T follicular helper cell (primary cell): ENCODE measurements at places on chromosomes 12 and 14.

DNA sequence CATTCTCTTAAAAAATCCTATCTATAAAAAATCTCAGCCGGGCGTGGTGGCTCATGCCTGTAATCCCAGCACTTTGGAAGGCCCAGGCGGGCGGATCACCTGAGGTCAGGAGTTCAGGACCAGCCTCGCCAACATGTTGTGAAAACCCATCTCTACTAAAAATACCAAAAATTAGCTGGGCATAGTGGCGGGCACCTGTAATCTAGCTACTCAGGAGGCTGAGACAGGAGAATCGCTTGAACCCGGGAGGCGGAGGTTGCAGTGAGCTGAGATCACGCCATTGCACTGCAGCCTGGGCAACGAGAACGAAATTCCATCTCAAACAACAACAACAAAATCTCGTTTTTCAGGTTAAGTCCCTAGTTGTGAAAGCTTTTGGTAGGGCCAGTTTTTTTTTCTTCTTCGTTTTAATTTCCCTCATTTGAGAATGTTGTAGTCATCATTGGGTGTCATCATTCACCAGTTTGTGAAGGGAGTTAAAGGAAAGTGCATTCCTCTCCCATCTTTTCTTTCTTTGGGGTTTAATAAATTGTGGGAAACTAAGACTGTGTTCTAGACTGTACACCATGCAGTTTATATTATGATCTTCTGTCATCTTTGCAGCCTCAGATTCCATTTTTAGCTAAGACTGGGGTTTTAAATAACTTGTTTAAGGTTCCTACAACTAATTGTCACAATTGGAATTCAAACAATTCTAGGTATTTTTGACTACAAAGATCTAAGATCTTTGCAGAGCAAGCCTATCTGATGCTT is 23.9 kb downstream of the MDM2 start:
- DNase-seq: no peak

DNA sequence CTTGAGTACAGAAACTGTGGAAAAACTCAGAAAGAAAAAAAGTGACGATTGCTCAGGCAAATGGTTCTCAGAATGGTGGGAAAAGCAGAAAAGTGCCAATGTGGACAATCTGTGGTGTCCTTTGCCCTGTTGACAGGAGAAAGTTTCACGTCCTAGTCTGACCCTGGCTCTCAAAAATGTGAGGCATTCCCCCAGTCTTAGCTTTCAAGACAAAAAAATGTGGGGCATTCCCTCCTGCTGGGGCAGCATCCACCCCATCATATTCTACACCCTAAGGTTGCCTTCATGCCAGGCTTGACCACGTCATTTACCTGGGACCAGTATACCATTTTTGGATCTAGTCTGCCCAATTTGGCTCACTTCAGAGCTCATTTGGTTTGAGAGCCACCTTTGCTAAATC is 20.7 kb upstream of the ANAPC7 start:
- no peak for DNase-seq

DNA sequence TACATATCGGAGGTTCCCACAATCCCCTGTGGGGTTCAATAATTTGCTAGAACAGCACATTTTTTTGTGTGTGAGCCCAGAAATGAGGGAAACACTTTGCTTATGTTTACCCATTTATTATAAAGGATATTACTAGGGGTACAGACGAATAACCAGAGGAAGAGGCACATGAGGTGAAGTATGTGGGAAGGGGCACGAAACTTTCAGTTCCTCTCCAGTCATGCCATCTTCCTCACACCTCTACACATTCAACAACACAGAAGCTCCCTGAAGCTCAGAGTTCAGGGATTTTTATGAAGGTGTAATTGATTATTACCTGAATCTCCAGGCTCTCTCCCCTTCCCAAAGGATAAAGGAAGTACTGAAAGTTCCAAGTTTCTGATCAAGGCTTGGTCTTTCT is 30.2 kb upstream of the DYRK2 start:
- DNase-seq: no peak

GRCh38 chr12:31324116-31324844 is 1.7 kb downstream of the SINHCAF start:
- DNase-seq: peak; percentile 75

- no peak for DNase-seq
Measured at GRCh38 chr14:80291101-80291500, 79.8 kb upstream of the DIO2 start.

DNA sequence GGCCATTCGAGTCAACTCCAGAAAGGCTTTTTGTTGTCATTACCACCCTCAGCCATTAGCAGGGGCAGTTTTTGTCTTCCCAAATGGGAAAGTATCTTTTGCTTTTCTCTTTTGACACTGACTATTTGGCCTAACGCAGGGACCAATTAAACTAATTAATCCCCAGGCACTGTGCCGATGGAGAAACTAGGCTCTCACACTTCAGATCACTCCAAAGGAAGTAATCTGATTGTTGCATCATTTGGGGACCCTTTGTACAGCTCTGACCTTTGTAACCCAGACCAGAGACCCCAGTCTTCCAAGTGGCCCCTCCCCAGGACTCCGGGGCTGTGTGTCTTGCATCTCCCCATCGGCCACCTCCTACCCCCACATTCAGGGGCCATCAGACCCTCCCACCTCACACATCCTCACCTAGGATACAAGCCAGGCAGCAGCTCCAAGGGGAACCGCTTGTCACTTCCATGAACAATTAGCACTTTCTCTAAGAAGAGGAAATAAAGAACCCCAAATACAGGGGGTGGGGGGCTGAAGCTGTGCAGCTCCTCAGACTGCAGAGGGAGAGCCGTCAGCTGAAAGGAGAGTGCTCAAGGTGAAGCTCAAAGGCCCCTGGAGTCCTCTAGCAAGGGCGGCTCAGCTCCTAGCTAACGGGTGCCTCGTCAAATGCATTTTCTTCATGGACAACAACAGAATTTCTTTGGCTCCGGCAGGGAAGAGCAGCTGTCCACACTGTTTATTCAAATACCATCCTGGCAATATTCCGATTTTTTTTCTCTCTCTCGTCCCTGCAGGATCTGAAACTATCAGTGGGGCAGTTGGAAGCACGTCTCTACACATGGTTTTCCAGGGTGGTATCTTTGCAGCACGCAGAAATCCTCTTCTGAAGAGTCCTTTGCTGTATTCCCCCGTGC is 64.3 kb upstream of the DIO3 start:
- no peak for DNase-seq

- DNase-seq: no peak
Measured at GRCh38 chr12:121613462-121613861, 12.9 kb upstream of the ORAI1 start.

DNA sequence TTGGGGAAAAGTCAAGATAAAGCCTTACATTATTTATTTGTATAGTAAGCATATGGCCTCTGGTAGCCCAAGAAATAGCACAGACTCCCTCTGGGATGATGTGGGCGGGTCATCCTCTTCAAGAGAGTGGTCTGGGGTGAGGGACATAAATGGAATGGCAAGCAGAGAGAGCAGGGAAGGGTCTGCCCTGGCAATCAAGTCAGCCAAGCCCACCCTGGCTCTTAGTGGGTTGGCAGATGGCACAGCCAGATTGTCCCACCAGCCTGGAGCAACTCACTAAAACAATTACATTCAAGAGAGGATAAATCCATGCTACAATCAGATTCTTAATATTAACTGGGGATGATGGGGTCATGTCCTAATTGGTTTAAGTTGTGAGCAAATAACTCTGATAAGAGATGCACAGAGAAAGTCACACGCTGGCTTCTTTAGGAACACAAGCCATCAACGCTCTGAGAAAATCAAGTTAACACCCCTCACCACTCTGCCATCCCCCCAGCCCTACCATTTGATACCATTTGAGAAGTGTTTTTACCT is 2.8 kb upstream of the PELI2 start:
- no peak for DNase-seq

GRCh38 chr12:101299346-101299745 is 19.4 kb downstream of the UTP20 start:
- DNase-seq: no peak

GRCh38 chr12:18805516-18806248 is 67.8 kb downstream of the CAPZA3 start:
- DNase-seq: no peak
